Bronchus fibroblast of lung (primary cell): ENCODE measurements at places on chromosomes 7 and 10. TPM values are rescaled to one million over a fixed set of nuclear protein-coding genes. Genes with fewer than 3 reads are reported as not detected.

Gene EMX2
- total RNA-seq: not detected in 2 replicates

Gene GIGYF1
- 9.2 and 11.8 TPM in 2 replicates for total RNA-seq

Gene TEX36
- not detected in 2 replicates for total RNA-seq

Gene ACTL6B
- not detected in 2 replicates for total RNA-seq

Gene FRMD4A
- total RNA-seq: 28.4 and 29.7 TPM in 2 replicates
